ENCODE measurements at places on chromosomes 12 and 14. TPM values are rescaled to one million over a fixed set of nuclear protein-coding genes. Genes with fewer than 3 reads are reported as not detected.

DNA sequence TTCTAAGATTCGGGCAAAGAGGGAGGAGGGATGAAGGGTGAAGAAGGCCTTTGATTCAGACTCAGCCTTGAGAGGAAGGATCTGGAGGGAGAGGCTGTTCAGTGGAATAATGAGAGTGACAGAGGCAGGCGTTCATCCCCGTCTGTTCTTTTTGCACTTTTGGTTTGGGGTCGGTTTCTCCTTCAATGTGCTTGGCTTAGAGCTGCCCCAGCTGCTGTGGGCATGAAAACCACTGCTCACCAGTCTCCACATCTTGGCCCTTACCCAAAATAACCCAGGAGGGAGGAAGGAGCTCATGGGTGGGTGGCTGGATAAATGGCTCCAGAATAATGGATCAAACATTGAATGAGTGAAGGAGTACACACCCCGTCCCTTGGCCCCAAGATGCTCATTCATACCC is 261.7 kb upstream of the FKBP4 start:
- no peak for DNase-seq

IL22 gene
- total RNA-seq, result not detected

RIPK3 gene
- total RNA-seq, result 3.9 TPM

GRCh38 chr12:99154216-99154982 is 493.2 kb upstream of the GARIN6 start:
- DNase-seq, result no peak

DNA sequence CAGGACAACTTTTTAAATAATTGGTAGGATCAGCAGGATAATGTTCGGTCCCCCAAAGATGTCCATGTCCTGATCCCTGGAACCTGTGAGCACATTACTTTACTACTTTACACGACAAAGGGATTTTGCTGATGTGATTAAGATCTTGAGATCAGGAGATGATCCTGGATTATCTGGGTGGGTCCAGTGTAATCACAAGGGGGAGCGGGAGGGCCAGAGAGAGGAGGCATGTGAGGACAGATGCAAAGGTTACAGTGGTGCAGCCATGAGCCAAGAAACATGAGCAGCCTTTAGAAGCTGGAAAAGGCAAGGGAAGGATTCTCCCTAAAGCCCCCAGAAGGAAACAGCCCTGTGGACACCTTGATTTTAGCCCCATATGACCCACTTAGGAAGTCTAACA is 33.1 kb downstream of the KCNK10 start:
- DNase-seq, result no peak

GRCh38 chr14:102138961-102139285 is 774 bp upstream of the WDR20 start:
- DNase-seq, result no peak

SYCP3 gene
- under 0.01 TPM for total RNA-seq

DNA sequence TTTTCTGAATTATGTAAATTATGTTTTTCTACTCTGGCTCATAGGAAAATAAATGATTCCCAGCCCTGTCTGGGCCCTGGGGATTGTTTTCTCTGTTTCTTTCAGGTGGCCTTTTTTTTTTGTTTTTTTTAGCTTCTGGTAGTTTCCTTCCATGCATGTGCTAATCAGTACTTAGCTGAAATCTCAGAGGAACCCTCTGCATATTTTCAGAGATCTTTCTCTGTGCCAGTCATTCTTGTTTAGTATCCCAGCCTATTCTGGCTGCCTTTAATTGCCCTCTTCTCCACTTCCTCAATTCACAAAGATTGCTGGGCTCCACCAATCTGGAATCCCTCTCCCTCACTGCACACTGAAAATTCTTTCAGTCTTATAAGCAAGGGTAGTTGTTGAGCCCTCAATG is 46.9 kb downstream of the CNOT2 start:
- DNase-seq, result no peak

DNA sequence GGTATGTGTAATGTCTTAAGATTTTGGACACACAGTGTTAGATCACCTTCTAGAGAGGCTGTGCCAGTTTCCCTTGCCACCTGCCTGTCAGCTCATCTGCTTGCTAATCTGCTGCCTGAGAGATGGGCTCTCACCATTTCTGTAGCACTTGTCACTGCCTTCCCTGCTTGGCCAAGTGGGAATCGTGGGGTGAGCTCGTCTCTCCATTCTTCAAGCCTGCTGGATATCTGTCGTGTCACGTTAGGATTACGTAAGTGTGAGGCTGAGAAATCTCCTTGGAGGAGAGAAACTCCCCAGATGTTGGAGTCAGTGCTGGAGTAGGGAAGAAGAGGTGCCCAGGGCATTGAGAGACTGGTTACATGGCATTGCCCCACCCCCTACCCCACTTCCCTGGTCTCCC is 8.6 kb upstream of the RPH3A start:
- no peak for DNase-seq

AJUBA gene
- 66.8 TPM for total RNA-seq

GLS2 gene
- total RNA-seq, result 0.26 TPM

ENDOU gene
- total RNA-seq, result not detected

Measured in pulmonary artery endothelial cell (primary cell).